ENCODE measurements at places on chromosomes 5 and 9. TPM values are rescaled to one million over a fixed set of nuclear protein-coding genes. Genes with fewer than 3 reads are reported as not detected.

GRCh38 chr9:37415011-37415719, 7.3 kb upstream of the GRHPR start:
- DNase-seq, result peak; percentile 79

GRCh38 chr9:71944754-71945375, 33.4 kb downstream of the C9orf85 start:
- DNase-seq, result no peak

DNA sequence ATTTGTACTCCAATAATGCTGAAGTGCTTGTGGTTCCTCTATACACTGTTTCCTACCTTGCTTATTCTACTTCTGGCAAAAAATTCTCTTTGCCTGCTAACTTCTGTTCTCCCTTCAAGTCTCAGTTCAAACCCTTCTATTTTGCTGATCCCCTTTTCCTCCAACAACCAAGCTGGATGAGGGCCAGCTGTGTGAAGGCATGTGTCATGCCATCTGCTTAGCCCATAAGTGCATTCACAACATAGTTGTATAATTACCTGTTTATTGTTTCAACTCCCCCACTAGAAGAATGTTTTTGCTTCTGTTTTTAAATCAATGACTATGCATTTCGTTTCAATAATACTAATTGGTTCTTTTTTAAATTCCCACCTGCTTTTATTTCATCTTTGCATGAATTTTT, 1951.4 kb upstream of the WWC1 start:
- DNase-seq, result peak; percentile 51

DNA sequence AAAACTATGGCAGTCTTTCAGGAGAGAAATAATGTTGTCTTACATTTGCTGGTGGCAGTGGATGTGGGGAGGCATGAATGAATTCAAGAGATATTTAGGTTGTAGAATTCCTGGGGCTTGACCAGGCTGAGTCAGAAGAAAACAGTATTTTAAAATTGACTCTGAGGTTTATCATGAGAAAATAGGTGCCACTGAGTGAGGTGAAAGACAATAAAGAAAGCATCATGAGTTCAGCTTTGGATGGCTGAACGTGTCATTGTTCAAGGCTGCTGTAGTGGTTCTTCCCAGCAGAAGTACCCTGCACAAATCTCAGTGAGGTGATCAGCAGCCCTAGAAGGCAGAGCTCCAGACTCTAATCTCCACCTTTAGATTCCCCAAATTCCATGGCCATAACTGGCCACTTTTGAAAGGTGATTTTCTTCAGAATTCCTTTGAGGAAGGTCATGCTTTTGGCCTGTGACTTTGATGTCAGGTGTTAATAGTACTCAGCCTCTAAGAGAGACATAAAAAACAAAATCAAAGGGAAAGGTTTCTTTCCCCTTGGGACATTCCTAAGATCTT, 395.4 kb downstream of the NTRK2 start:
- DNase-seq, result no peak

DNA sequence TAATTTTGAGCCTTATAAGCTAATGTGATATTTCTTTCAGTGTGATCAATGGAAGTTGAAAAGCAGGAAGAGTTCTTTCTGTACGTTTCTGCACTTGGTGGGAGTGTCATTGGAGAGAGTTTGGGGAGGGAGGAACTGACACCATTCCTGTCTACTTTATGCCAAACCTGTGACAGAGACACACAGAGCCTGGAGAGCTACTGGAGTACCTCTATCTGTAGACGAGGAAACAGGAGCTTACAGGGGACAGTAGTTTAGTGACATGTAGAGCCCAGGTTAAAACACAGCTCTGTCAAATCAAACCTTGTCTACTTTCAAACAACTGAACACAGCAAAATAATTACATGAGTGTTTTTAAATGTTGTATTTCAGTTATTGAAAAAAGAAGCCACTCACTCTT, 103.6 kb downstream of the PDE4D start:
- DNase-seq, result no peak

GRCh38 chr5:142777850-142778249, 7.7 kb downstream of the ARHGAP26 start:
- DNase-seq, result no peak

- DNase-seq, result peak; percentile 1
These were observed 11.6 kb downstream of the NAIP start for GRCh38 chr5:71013575-71013974.

DNA sequence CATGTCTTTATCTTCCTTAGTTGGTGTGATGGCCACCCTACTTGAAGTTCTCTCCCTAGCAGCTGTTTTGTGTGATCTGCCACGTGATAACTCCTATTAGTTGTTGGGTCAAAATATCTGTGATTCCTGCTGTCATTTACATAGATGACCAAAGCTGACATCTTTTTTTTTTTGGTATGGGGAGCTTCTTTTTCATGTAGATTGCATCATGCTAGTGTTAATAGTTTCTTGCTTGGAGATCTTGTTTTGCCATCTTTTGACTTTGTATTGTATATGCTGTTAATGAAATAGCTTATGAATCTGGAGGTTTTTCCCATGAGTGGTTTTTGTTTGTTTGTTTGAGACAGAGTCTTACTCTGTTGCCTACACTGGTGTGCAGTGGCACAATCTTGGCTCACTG, 243.8 kb downstream of the KDM4C start:
- no peak for DNase-seq

GRCh38 chr9:111743275-111743674, 51.5 kb downstream of the SHOC1 start:
- DNase-seq, result peak; percentile 89

- no peak for DNase-seq
These were observed 99.8 kb downstream of the ZDHHC21 start for GRCh38 chr9:14593406-14593805.

DNA sequence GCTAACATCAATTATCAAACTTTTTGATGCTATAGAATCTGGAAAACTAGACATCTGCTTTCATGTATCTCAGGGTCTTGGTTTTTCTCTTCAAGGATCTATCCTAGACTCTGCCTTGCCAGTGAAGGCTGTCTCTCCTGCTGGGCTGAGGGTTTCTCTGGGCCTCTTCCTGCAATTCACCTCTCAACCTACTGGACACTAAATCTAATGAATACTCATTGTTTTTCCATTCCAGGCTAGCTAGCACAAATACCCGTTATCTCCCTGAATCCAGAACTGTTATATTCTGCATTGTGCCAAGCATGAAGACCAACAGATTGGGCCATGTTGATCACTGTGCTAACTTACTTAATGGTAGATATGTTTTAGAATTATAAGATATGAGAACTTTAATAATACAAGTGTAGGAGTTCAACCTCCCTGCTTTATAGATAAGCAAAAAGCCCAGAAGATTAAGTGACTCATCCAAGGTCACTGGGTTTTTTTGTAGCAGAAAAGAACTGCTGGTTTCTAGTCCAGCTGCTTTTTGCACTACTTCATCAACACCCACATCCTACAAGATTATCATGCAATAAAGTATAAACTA, 56.5 kb upstream of the RNF38 start:
- DNase-seq, result no peak

DNA sequence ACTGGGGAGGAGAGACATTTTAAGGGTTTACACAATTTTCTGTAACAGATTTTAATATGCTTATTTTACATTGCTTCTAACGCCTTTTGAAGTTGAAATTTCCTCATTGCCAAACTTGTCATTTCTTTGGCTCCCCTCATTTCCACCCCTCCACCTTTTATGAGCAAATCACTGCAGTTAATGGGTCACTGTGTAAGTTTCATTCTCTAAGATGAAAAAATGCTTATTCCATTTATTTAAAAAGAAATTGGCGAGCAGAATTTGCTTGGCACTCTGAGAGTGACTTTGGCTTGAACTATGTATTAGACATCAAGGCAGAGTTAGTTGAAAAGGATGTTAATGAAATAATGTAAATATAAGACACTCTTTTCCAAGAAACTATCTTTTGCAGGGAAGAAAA, 66.6 kb downstream of the ITGA1 start:
- no peak for DNase-seq

GRCh38 chr5:82168294-82168693, 109.9 kb downstream of the RPS23 start:
- no peak for DNase-seq

- no peak for DNase-seq
These were observed 62.9 kb downstream of the TMEM232 start for GRCh38 chr5:110663525-110663924.

DNA sequence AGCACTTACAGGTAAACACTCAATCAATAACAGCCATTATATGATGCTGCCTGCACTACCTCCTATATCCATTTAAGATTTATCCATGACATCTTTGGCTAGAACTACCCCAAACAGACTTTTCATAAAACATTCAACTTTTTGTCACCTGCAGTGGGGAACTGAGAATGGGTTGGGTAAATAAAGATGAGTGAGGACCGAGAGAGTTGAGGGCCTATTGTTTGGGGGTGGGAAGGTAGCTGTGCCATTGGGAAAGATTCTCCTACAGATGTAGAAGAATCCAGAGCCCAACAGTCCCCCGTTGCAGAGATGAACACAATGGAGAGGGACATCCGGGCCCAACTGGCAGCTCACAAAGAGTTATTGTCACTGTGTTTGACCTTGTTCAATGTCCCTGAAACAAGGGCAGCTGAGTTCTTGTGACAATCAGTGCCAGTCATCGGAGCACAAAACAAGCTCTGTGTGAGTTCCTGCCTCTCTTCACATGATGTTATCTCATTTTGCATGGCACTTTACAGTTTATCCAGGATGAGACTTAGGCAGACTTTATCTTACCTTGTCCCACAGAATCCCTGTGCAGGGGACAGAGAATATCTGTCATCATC, 11.5 kb upstream of the SLC31A2 start:
- no peak for DNase-seq

DNA sequence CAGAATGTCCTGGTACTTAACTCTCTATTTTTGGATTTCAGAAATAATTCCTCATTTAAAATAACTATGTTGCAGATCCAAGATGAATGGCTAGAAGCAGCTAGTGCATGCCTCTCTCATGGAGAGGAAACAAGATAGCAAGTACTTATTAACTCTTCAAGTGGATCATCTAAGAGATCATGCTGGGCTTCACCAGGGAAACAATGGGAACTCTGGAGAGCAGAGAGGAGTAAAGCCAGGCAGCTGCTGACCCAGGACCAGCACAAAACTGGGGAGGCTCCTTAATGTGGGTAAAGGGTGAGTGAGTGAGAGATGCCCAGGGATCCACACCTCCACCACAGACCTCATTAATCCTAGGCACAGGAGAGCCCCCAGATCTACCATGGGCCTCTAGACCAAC, 897.8 kb upstream of the ACO1 start:
- no peak for DNase-seq

DNA sequence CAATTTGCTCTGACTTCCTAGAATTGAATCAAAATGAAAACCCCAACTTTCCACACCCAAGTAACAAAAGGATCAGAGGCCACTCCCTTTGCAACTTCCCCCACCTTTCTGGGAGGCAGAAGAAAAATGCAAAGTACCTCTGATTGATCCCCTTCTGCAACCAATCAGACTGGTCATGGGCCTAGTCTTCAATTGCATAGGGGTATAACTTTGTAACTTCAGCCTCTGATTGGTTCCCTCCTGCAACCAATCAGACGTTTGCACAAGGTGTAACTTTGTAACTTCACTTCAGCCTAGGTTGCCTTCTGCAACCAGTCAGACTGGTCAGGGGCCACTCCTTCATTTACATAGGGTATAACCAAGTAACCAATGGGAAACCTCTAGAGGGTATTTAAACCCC, 38.3 kb upstream of the CNOT6 start:
- no peak for DNase-seq

- peak; percentile 64 for DNase-seq
These were observed 21.7 kb downstream of the F2RL2 start for GRCh38 chr5:76601470-76601869.

GRCh38 chr9:87206064-87206661, 258.9 kb upstream of the GAS1 start:
- DNase-seq, result peak; percentile 70

DNA sequence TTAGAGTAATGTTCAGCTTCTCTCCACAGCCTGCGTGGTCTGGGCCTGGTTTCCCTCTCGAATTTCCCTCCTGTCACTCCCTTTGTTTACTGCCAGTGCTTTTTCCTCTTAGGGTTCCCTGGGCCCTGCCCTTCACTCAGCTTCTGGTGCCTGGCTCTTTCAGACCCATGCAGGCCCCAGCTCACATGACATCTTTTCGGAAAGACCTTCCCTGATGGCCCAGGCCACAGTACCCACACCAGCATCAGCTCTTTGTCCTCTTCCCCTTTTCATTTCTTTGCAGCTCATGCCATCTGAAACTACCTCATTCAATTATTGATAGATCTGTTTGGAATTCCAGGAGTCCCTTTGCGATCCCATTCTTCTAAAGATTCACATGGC, 68.1 kb upstream of the ABL1 start:
- DNase-seq, result no peak

- no peak for DNase-seq
These were observed 17.3 kb downstream of the RECK start for GRCh38 chr9:36053971-36054370.

- no peak for DNase-seq
These were observed 9.8 kb downstream of the SMIM23 start for GRCh38 chr5:171795381-171795780.

DNA sequence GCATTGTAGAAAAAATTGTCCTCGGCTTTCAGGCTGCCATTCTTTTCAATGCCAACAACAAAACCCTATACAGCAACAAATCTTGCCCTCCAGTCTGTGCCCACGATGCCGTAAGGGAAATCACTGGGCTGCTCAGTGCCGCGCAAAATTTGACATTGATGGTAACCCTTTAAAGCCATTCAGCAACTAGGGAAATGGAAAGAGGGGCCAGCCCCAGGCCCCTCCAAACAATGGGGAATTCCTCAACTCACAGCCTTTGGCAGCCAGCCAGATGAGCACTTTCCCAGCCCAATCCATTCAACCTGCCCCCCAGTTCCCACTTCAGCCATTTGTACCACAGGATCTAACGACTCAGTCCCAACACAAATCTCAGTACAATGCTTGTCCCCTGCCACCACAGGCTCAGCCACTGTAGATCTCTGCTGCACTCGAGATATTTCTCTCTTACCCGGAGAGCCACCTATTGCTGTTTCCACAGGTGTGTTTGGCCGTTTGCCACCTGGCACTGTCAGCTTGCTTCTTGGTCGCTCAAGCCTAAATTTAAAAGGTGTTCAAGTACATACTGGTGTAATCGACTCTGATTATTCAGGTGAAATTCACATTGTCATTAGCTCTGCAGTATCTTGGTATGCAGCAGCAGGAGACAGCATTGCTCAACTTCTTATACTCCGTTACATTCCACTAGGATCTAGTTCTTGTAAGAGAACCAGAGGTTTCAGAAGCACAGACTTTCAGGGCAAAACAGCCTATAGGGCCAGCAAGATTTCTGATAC, 103.3 kb downstream of the SYK start:
- no peak for DNase-seq

DYNC2I2 gene
- 56.9 TPM for total RNA-seq

SKP1 gene
- total RNA-seq, result 886 TPM

CATSPER3 gene
- 0.08 TPM for total RNA-seq

TNC gene
- total RNA-seq, result 45.0 TPM

DNAI1 gene
- total RNA-seq, result 0.27 TPM

DOK3 gene
- total RNA-seq, result 1.1 TPM

LCN15 gene
- total RNA-seq, result not detected

GADD45G gene
- total RNA-seq, result 1.3 TPM

VCP gene
- 386 TPM for total RNA-seq

GPR151 gene
- not detected for total RNA-seq

PLPP6 gene
- total RNA-seq, result 5.9 TPM

PIP5KL1 gene
- 0.95 TPM for total RNA-seq

C5orf58 gene
- not detected for total RNA-seq

COL23A1 gene
- 0.08 TPM for total RNA-seq

PCDHGA8 gene
- total RNA-seq, result 0.74 TPM

PCDHB5 gene
- total RNA-seq, result 1.0 TPM

TMEM232 gene
- total RNA-seq, result 0.66 TPM

TMED9 gene
- 191 TPM for total RNA-seq

MOB3B gene
- 0.10 TPM for total RNA-seq

Data from H4 (cell line).